EL (cell line): ENCODE measurements at places on chromosomes 13 and 19.

GRCh38 chr19:41095703-41096102, 7.5 kb downstream of the CYP2A13 start:
- no peak for DNase-seq

DNA sequence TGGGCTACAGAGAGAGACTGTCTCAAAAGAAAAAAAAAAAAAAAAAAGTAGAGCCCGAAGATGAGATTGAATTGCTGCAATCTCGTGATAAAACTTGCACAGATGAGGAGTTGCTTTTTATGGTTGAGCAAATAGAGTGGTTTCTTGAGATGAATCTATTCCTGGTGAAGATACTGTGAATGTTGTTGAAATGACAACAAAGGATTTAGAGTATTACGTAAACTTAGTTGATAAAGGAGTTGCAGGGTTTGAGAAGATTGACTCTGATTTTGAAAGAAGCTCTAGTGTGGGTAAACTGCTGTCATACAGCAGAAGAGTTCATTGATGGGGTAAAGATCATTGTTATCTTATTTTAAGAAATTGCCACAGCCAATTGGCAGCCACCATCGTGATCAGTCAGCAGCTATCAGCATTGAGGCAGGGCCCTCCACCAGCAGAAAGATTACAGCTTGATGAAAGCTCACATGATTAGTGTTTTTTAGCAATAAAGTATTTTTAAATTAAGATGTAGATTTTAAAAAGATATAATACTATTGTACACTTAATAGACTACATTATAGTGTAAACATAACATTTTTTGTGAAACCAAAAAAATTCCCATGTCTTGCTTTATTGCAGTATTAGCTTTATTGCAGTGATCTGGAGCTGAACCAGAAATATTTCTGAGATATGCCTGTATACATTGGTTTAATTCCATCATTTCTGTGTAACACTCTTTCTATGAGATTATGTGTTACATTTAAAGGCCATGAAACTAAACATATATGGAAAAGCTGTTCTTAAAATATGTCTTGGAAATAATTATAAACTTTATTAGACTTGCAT, 43.1 kb downstream of the ZMYM2 start:
- no peak for DNase-seq

- no peak for DNase-seq
Measured at GRCh38 chr13:110553417-110553816, 8.1 kb downstream of the RAB20 start.

- no peak for DNase-seq
Measured at GRCh38 chr19:56301886-56302620, 12.6 kb downstream of the ZSCAN5A start.

DNA sequence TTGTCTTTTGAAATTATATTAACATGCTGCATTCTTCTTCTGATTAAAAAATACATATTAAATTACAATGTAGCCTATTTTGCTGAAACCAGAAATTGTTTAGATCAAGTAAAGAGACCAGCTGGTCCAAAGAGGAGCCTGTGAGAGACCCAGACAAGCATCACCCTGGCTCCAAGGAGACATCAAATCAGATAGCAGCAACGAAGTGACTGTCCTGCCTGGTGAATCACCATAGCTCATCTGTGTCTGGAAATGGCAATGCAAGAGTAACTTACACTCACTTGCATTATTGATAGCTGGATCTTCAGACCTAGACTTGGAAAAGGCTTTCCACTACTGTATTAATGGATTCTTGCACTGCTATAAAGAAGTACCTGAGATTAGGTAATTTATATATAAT, 169.1 kb downstream of the KCTD12 start:
- peak; percentile 23 for DNase-seq

- no peak for DNase-seq
Measured at GRCh38 chr19:13926010-13926409, 12.2 kb downstream of the PODNL1 start.

GRCh38 chr19:16259385-16260159, 61.9 kb downstream of the AP1M1 start:
- DNase-seq = no peak

GRCh38 chr19:42199440-42200115, 17.9 kb downstream of the DEDD2 start:
- no peak for DNase-seq

DNA sequence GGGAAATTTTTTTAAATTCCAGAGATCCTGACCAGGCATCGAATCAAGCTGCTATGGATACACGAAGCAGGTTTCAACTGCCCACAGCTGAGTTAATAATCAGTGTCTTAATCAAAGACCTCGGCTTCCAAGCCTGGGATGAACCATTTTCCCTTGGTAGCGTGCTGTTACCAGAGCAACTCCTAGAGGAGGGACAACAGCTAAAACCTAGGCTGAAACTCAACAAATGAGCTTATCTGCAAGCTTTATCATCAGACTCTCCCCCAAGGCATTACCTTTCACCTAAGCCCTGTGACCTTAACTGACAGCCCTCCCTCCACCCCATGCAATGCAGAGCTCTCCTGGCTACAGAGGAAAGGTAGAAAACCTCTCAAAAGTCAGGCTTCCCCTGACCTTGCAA, 39.7 kb downstream of the RCBTB1 start:
- no peak for DNase-seq

- DNase-seq = no peak
Measured at GRCh38 chr19:14915116-14915515, 26.2 kb upstream of the OR7C2 start.

GRCh38 chr19:55986487-55986886, at the start of gene NLRP5:
Gene NLRP5 (plus strand): TSS chr19:55986775.
- no peak for DNase-seq
